ENCODE measurements at places on chromosomes 6 and 20. TPM values are rescaled to one million over a fixed set of nuclear protein-coding genes. Genes with fewer than 3 reads are reported as not detected.

DNA sequence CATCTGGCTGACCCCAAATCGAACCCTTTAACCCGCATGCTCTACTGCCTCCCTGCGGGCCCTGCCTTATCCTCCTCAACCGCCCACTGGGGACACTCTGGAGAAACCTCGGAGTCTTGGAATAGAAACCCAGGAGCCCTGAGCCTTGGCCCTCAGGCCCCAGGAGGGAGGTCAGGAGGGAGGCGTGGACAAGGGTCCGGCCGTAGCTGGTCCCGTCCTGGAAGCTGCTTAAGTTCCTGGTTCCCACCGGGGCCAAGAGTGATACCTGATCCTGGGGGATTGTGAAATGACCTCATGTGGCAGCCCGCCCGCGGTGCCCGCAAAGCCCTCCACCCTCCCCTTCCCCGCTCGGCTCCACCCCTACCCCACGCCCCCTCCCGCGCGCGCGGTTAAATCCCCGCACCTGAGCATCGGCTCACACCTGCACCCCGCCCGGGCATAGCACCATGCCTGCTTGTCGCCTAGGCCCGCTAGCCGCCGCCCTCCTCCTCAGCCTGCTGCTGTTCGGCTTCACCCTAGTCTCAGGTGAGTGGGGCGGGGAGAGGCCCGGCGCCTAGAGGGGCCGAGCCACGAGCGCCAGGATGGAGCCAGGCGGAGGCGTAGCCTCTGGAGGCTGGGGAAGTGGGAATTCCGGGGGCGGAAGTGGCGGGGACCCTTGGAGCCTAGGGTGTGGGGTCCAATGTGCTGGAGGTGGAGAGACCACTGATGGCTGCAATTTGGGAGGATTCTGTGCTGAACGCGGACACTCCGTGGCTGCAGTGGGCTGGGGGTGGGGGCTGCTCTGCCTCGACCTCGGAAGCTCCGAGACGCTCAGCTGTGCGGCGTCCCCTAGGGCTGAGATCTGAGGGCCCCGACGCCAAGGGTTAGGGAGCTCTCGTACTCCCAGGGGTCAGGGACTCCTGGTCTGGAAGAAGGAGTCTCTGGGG is at the start of gene WFDC2:
TSS of gene WFDC2 (plus strand) at position 418 of the 926 bp plus-strand sequence. CDS start at position 447, 29 bp downstream.
- DNase-seq: no peak

GRCh38 chr6:117776441-117776840 is 101.2 kb downstream of the NUS1 start:
- DNase-seq: no peak

- no peak for DNase-seq
Measured at GRCh38 chr6:132969196-132969595, 154.8 kb downstream of the RPS12 start.

LY6G5C gene
- total RNA-seq: 1.7 TPM

MUCL3 gene
- 0.15 TPM for total RNA-seq

POU3F2 gene
- total RNA-seq: not detected

Data from HCT116 (cell line).